Iris pigment epithelial cell (primary cell): ENCODE measurements at places on chromosomes 6 and 20.

DNA sequence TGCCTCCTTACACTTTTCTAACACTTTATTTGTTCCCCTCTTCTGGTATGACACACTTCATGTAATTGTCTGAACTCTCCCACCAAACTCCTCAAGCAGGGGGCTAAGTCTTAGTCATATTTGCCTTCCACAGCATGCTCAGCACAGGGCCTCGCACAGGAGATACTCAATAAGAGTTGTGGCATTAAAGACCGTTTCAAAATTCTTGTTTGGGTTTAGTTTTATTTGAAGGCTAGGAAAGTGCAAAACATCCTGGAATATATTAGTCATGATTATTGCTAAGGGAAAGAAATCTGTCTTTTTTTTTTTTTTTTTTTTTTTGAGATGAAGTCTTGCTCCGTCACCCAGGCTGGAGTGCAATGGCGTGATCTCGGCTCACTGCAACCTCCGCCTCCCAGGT lies 137.6 kb upstream of the ECI2 start:
- DNase-seq = peak; percentile 18

- no peak for DNase-seq
These were observed 90.0 kb upstream of the BACH2 start for GRCh38 chr6:90386399-90387382.

DNA sequence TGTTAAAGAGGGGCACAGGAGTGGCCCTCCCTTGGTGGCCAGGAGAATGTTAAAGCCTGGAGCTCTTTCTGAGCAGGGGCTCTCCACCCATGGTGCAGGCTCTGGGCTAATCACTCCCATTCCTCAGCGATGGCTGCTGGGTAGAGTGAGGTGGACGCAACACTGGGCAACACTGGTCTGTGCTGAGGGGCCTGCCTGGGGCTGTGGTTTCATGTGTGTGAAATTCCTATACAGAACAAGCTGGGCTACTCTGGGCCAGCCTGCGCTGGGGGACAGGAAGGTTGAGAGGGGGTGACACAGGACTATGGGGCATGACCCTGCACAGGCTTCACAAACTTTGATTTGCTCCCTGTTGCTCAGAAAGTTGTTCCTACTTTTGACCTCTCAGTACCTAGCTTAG lies 392.6 kb downstream of the ZFAND3 start:
- DNase-seq = no peak

DNA sequence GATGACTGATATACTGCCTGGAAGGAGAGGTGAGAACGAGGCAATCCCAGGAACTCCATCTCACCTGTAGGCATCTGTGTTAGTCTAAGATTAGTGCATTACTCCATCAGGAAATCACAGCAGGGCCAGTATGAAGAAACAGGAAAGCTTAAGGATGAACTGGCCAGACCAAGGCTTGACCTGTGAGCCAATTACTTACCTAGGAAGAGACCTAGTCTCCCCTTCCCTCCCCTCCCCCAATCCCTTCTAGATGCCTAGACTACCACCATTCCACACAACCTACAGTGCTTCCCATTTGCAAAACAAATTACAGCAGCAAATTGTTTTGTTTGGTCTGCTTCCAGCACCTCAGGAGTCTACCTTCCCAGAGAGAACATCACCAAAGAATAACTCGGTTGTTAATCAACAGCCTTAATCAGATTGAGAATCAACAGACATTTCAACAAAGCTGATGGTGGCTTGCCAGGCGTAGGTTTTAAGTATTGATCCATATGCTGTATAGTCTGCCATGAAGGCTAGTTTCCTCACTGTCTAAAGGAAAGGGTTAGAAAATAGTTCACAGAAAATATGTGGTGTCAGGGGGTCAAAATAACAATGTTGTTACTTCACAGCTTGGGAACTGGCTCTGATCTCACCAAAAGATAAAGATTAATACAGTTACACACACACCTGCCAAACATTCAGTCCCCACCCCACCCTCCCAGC lies 10.1 kb downstream of the PKHD1 start:
- no peak for DNase-seq

DNA sequence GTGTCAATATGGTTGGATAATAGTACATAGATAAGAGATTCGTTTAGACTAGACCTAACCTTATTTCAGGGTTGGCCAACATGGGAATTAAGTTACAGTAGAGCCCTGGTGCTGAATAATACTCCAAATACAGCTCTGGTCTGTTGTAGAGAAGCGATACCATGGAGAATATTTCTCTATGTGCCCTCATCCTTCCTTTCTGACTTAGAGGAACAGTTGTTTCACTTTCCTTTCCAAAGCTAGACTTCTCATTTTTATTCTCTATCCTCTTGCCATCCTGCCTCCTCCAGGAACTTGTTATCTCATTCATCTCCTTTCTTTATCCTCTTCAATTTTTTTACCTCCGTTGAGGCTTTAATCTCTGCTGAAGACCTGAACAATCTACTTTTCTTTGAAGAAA lies 68.9 kb downstream of the EDN1 start:
- no peak for DNase-seq
